Activated CD4-positive, alpha-beta T cell treated with anti-CD3 and anti-CD28 coated beads, Interleukin-2, amount 10 ng/mL, durations not matched to agents 7 days and 5 days (primary cell): ENCODE measurements at places on chromosomes 5 and 9.
A peak's percentile ranks its signal among the peaks of the same experiment; 100 is the strongest.

DNA sequence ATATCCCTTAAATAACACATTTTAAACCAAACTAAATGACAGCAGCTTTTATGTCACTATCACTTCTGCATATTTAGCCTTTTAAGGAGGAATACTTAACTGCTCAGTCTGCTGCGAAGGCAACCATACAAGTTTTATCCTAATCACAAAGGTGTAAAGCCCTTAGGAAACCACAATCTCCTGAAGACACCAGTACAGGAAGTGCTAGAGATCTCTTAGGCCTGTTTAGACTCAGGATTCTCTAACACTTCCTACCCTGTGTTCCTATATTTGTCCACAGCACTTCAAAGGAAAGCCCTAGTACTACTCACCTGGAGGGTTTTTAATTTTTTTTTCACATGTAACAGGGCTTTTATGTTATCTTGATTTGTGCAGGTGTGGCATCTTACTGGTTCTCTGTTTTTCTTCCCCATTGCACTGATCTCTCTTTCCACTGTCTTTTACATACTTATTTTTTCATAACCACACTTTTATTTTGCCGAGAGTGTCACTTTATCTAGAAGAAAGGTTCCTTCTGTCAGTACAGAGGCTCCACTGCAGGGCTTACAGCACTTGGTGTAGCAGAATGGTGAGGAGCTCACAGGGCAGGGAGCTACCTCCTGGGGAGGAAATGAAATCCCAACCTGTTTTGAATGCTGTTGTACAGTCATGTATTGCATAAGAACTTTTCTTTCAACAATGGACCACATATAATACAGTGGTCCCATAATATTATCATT is 1060.6 kb upstream of the ACO1 start:
- no peak for DNase-seq
- peaks cover 17% of the 10 kb centered on the region for H3K4me1 ChIP-seq
- peak overlapping the region; percentile 51 for H3K27ac ChIP-seq
- H3K36me3 ChIP-seq = peaks cover 2% of the 10 kb centered on the region
- no peak overlapping the region for H3K4me3 ChIP-seq

- no peak for DNase-seq
- no peaks in the 10 kb centered on the region for H3K27me3 ChIP-seq
- no peak overlapping the region for H3K4me3 ChIP-seq
- H3K27ac ChIP-seq = no peak overlapping the region
These were observed 280.7 kb downstream of the PRELID2 start for GRCh38 chr5:145554399-145554798.

DNA sequence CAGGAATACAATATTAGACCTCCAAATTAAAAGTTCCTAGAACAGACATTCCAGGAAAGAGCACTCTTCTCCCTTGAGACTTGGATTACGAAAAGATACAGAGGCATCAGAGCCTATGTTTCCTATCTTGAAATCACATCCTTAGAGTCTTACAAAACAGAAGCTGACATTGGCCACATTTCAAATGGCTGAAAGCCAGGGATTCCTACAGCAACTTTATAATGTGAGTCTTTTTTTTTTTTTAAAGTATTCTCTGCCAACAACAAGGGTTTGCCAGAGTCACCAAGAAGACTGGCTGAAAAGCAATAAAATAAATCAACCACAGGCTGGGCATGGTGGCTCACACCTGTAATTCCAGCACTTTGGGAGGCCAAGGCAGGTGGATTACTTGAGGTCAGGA is 63.1 kb downstream of the TRPM6 start:
- no peaks in the 10 kb centered on the region for H3K36me3 ChIP-seq
- no peak overlapping the region for H3K4me3 ChIP-seq
- no peak for DNase-seq
- H3K27me3 ChIP-seq = peaks cover 7% of the 10 kb centered on the region
- H3K27ac ChIP-seq = no peak overlapping the region

- H3K27ac ChIP-seq = no peak overlapping the region
- H3K36me3 ChIP-seq = no peaks in the 10 kb centered on the region
- H3K4me3 ChIP-seq = no peak overlapping the region
- peaks cover 4% of the 10 kb centered on the region for H3K27me3 ChIP-seq
These were observed 37.5 kb downstream of the MAMDC2 start for GRCh38 chr9:70081120-70081495.

DNA sequence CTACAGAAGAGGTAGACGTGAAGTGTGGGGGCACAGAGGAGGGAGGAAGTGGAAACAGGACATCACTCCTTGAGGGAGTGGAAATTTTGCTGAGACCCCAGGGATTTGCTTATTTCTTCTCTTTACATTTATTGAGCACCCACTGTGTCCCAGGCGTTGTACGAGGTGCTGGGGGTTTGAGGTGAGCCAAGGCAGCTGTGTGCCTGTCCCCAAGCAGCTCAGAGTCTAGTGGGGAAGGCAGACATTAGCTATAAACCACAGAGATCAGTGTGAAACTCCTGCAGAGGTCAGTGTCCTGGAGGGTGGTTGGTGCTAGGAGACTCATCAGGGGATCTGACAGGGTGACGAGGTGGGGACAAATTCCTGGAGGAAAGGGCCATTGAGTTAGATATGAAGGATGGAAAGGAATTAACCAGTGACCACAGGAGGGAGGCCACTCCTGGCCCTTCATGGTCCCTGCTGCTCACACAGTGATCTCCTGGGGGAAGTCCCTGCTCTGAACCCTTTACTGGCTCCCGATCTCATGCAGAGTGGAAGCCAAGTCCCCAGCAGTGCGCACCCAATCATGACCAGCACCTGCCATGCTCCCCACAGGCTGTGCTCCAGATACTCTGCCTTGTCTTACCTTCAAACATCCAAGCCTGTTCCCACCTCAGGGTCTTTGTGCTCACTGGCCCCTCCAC is 3.4 kb upstream of the CXCL14 start:
- no peak overlapping the region for H3K4me3 ChIP-seq
- no peak overlapping the region for H3K27ac ChIP-seq
- no peak for DNase-seq
- H3K4me1 ChIP-seq = peaks cover 2% of the 10 kb centered on the region

DNA sequence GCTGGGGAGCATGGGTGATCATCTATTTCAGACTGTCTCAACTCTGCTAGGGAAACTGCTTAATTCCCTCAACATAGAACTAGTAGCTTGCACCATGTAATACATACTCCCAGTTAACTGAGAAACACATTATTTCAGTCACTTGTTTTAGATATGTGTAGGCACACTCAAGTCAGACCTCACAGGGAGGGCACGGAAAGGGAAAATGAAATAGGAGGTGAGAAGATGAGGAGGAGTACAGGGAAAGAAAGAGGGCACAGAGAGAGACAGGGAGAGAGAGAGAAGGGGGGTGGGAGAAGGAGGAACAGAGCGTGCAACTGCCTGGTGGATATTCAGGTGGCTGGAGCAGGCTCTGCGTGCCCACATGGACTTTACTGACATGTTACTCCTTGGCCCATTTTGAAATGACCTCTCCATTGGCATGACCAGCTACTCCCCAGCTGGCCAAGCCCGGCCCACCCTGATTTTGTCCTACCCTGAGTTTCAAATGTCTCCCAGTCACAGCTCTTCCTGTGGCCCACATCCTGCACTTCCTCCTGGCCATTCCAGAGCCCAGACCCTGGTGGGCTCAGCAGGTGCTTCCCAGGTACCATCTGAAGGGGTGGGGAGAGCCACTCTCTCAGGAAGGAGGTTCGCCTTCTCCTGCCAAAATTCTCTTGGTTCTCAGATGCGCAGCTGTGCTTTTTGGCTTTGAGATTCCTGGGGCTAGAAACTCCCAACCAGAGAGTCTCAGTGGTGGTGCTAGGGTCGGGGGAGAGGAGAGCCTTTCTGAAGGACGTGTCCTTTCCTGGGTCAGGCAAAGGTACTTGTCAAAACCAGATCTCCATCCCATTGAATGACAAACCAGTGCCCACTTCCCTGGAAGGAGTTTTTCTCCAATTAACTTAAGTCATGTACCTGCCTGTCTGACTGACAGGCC is 229.4 kb downstream of the FSTL4 start:
- peaks cover under 1% of the 10 kb centered on the region for H3K36me3 ChIP-seq
- no peaks in the 10 kb centered on the region for H3K4me1 ChIP-seq
- peaks cover 8% of the 10 kb centered on the region for H3K27me3 ChIP-seq
- H3K4me3 ChIP-seq = no peak overlapping the region

GRCh38 chr5:40988746-40989510 is 79.6 kb downstream of the C7 start:
- no peaks in the 10 kb centered on the region for H3K36me3 ChIP-seq
- no peak for DNase-seq
- H3K4me1 ChIP-seq = no peaks in the 10 kb centered on the region
- H3K4me3 ChIP-seq = no peak overlapping the region
- no peak overlapping the region for H3K27ac ChIP-seq

- H3K4me1 ChIP-seq = peaks cover 97% of the 10 kb centered on the region
- peak overlapping the region; percentile 33 for H3K27ac ChIP-seq
- no peak for DNase-seq
- H3K36me3 ChIP-seq = peaks cover 22% of the 10 kb centered on the region
- H3K4me3 ChIP-seq = no peak overlapping the region
These were observed 30.2 kb upstream of the SEMA4D start for GRCh38 chr9:89528131-89528530.

GRCh38 chr5:16482891-16483290 is 17.3 kb upstream of the ZNF622 start:
- no peak for DNase-seq
- peaks cover 12% of the 10 kb centered on the region for H3K4me1 ChIP-seq
- H3K36me3 ChIP-seq = peaks cover 16% of the 10 kb centered on the region
- H3K4me3 ChIP-seq = no peak overlapping the region
- no peak overlapping the region for H3K27ac ChIP-seq
